ENCODE measurements at places on chromosomes 4 and X.

DNA sequence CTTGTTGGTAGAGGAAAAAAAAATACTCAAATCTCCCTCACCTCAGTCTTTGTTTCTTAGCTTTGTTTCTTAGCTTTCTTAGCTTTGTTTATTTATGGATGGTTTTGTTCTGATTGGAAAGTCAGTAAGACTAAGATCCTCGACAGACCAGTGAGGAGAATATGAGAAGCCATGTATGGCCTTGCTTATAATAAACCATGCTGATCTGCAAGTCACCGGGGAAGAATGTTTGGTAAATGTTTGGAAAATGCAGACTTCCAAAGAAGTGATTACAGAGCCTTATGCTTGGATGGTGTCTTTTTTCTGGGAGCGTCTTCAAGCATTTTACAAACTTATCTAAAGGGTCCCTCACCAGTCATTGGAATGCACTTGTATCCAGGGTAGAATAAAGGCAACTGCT is 90.1 kb upstream of the NOCT start:
- no peak for DNase-seq

DNA sequence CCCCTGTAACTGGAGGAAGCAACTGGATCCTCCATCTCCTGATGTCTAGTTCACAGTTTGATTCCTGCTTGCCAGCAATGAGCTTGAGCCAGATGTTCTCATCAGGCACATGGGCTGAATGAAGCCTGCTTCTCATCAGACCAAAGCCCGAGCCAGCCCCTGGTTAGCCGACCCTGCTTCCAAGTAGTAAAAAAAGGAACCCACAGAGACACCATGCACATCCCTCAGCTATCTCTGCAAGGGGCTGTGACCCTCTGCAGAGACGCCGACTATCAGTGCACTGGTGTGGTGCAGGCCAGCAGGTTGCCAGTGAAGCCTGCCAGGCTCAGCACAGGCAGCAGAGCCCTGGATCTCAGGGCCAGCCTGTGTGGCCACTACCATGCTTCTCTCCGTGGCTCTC is 2.8 kb downstream of the DCTD start:
- no peak for DNase-seq

- DNase-seq, result no peak
These were observed 242.9 kb upstream of the PITX2 start for GRCh38 chr4:110865611-110866259.

GRCh38 chrX:96140796-96141195 is 543.8 kb upstream of the DIAPH2 start:
- DNase-seq, result no peak

GRCh38 chr4:141132709-141133145 is 542 bp downstream of the RNF150 start:
- DNase-seq, result peak; percentile 16

DNA sequence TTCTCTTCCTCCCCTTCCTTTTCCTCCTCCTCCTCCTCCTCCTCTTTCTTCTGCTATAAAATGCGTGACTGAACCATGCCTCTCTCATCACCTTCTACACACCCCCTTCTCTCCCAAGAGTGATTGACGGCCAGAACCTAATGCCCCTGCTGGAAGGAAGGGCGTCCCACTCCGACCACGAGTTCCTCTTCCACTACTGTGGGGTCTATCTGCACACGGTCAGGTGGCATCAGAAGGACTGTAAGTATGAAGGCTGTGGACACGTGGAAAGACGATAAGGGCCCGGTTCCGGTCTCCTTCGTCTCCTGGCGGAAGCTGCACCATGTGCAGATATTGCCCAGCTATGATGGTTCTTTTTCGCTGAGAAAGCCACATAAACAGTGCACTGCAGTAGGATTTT is 12.1 kb upstream of the ARSF start:
- no peak for DNase-seq

DNA sequence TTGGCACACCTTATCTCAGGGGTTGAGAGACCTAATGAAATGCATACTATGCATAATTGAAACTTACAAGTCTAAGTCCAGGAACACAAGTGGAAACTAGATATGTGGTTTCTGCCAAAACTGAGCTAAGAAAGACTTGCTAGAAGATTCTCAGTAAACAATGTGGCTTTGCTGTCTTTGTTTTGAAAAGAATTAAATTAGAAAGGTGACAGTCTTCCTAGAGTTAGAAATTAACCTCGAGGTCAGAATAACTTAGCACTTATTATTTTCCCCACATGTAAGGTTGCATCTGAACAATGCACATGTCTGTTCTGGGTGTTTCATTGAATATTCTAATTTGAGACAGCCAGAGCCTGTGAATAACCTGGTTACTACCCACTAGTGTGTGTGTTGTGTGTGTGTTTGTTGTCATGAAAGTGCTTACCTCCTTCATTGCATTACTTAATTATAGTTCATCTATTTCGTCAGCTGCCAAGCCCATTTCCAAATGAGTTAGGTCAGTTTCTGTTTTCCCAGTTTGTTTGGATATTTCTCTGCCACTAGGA is 1.5 kb downstream of the EREG start:
- no peak for DNase-seq

- no peak for DNase-seq
These were observed 97.7 kb upstream of the ACSL4 start for GRCh38 chrX:109830704-109831206.

DNA sequence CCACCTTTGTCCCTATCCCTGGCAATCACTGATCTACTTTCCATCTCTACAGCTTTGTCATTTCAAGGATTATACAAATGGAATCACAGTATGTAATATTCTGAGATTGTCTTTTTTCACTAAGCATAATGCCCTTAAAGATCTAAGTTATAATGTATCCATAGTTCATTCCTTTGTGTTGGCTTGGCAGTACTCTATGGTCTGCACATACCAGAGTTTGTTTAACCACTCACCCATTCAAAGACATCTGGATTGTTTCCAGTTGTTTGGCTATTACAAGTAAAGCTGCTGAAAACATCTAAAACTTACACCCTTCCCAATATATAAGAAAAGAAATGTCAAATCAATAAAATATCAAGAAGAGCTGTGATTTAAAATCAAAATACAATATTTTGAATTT is 26.0 kb upstream of the AWAT1 start:
- DNase-seq, result no peak

GRCh38 chr4:134072137-134072536 is 129.5 kb downstream of the PABPC4L start:
- DNase-seq, result no peak

DNA sequence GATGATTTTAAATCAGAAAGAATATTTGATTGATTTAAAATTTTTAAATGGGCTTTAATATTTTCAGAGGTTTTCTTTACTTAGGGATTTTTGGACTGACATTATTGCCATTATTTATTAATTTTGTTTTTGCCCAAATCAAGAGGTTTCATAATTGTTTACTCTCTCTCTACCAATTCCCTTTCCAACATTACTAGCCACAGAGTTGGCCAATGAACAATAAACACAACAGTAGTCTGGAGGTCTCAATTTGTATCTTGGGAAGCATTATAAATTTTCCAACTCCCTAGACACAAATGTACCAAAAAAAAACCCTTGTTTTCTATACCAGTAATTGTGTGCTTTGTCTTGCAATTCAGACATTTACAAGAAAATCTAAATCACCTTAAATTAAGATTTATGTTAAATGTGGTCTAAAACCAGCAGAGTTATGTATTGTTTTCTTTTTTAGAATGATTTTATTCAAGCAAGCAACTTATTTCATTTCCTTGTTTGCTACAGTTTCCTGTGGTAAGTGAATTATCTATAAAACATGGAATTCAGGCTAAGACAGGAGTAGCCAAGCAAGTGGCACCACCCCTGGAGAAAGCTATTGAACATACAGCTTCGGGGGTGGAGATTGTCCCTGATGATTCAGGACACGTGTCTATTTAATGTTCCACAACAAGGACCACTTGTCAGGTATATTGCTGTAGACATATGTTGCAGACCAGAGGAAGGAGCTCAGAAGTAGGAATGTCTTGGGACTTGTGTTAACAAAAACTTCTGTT is 622 bp downstream of the KLKB1 start:
- DNase-seq, result no peak

GRCh38 chr4:74376888-74377483 is 12.0 kb downstream of the EREG start:
- peak; percentile 4 for DNase-seq

DNA sequence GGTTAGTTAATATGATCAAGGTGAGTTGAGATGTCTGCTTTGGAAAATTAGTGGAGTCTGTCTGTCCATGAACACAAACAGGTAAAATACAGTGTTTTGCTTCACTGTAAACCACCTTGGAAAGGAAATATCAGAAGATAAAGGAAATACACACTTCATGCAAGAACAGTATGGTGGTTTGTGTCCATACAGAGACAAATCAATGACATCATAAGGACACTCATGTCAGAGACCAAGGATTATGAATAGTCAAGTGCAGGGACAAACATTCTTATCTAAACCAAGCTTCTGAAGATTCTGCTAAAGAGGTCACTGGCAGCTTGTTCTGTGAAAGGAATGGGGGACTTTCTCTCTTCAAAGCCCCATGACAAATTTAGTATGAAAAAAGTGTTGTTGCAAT is 322.9 kb upstream of the F9 start:
- DNase-seq, result no peak

GRCh38 chr4:94571298-94571697 is 119.6 kb downstream of the PDLIM5 start:
- DNase-seq, result no peak

DNA sequence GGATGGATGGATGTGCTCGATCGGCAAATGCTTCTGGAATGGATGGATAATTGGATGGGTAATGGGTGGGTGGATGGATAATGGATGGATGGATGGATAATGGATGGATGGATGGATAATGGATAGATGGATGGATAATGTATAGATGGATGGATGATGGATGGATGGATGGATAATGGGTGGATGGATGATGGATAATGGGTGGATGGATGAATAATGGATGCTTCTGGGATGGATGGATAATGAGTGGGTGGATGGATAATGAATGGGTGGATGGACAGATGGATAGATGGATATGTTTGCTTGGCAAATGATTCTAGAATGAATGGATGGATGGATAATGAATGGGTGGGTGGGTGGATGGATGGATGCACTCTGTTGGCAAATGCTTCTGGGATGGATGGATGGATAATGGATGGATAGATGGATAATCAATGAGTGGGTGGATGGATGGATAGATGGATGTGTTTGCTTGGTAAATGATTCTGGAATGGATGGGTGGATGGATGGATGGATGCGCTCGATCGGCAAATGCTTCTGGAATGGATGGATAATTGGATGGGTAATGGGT is 3.8 kb upstream of the SLC25A6 start:
- DNase-seq, result no peak

GRCh38 chr4:36024901-36025660 is 219.2 kb downstream of the ARAP2 start:
- no peak for DNase-seq

DNA sequence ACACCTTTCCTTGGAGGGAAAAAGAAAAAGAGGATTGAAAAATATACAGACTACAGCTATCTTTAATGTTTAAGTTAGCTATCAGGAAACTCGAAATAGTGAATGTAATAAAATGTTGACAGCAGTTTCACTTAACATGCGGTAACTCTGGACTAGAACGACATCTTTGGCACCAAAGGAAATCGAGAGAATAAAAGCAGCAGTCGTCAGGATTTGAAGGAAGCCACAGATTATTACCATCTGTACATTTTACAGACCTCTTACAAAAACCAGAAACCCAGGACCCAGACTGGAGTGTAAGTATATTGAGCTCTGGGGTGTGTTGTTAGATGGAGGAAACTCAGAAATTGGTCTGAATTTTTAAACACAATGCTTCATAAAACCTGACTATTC is 51.6 kb upstream of the STOX2 start:
- no peak for DNase-seq

DNA sequence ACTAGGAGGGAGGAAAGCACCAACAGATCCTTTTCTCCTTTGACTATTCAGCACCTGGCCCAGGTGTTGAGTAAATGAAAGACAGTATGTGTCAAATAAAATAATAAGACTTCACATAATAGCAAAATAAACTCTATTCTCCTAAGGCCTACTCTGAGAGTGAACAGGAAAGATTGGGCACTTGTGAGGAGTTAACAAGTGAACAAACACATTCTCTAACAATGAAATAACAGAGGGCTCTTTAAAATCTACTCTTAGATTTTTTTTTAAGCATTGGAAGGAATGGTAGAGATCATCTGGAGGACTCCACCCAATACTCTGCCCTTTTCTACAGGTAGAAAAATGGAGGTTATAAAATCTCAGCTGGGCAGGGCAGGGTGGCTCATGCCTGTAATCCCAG is 39.1 kb upstream of the NOCT start:
- DNase-seq, result no peak

- no peak for DNase-seq
These were observed 72.0 kb upstream of the PRDM5 start for GRCh38 chr4:120994521-120994920.

DNA sequence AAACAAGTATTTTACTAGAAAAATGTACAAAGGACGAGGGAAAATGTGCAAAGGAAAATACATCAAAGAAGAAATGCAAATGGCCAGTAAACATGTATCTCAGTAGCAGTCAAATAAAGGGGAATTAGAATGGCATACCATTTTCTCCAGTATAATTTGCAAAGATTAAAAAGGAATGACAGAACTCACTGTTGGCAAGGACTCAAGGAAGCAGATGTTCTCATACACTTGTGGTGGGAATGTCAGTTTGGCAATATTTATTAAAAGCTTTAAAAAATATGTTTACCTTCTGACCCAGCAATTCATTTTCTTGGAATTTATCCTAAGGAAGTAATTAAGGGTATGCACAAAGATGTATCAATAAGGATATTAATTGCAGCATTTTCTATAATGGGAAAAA is 7.6 kb downstream of the CLCN5 start:
- no peak for DNase-seq

DNA sequence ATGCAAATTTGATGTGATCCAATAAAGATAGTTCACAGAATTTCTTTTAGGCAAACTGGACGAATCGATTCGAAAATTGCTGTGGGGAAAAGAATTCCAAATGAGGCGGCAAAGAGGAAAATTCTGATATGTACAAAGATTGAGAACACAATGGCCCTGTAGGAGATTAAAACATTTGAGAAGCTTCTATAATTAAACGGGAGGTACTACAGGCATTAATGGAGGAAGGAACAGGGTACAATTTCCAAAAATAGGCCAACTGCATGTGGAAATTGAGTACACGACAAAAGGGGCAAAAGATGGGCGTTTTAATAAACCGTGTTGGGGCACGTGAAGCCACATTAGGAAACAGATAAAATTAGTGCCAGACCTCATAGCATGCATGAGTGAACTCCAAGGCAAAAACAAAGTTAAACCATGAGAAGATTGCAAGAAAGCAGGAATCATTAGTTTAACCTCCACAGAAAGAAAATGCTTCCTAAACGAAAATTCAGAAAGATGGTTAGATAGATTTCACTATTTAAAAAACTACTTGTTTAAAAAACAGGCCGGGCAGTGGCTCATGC is 68.4 kb downstream of the DHRSX start:
- no peak for DNase-seq

DNA sequence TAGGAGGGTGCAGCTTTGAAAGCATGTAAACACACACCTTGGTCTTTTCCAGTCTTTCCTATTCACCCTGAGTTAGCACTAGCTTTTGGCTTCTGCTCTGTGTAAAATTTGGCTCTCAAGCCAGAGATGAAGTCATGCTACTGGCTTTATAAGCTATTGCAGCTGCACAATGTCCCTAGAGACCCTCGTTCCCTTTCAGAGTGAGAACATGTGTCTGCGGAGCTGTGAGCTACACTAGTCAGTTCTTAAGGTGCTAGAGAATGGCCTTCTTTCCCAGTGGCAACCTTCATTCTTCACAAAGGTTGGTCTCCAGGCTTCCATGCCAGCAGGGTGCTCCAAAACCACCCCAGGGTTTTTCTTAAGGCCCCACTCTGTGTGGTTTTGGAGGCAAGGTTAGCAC is 199.1 kb downstream of the SPATA18 start:
- no peak for DNase-seq

- DNase-seq, result no peak
These were observed 3.1 kb downstream of the PPA2 start for GRCh38 chr4:105470766-105471165.
